ENCODE measurements at places on chromosomes 7 and 10. TPM values are rescaled to one million over a fixed set of nuclear protein-coding genes. Genes with fewer than 3 reads are reported as not detected.

DNA sequence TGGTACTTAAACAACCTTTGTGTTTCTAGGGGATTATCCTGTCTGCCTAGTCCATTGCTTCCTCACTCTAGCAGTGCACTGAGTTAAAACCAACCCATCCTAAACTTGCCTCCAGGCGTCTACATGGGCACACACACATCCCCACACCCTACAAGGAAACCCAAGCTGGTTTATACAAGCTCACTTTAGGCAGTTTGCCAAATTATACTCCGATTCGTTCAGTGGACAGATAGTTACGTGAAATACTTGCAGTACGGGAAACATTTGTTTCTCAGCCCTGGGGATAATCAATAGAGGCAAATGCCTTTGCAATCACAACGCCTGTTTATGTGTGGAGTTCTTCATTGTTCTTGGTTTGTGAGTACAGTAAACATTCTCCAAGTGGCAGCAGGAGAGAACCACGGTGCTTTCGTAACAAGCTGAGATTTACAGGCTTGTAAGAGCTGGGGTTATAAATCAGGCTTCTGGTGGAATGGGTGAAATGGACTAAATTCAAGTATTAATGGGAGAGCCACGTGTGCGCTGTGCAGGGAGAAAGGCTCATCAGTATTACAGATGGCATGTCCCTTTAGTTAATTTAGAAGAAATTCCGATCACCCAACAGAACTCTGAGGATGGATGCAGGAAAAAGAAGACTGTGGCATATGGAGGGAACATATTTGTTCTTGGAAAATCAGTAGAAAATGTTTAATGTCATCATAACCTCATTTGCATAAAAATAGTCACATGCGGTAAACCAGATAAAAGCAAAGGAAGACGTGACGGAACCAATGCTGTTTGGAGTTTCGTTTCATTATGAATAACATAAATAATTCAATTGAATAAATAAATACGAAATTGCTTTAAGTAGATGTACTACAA is 217.1 kb downstream of the GALNT17 start:
- DNase-seq, result no peak

The ACBD7 gene
- 1.8 TPM for total RNA-seq

DNA sequence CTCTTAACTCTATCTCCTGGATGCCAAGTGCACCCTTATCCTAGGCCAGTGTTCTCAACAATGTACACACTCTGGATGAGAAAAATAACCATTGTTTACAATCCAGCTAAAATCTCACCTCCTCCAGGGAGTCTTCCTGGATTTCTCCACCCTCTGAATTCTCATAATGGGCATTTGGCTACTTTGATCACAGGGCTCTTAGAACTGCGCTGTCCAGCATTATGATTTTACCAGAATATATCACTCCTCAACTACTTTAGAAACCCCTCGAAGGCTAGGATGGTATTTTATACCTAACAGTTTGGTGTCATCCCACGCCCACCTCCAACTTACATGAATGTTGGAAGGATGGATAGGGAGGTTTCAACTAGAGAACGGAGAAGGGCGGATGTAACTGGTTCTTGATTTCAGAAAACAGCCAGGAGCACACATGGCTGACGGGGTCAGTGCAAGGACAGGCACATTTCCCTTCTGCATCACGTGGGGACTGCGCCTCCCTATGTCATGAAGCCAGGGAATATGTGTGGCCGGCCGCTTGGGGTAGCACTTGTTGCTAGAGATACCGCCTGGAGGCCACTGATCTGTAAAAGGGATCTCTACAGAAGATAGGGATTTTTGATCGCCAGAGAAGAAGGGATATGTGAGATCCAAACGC is 1.2 kb upstream of the ATP6V0E2 start:
- DNase-seq, result peak; percentile 48

DNA sequence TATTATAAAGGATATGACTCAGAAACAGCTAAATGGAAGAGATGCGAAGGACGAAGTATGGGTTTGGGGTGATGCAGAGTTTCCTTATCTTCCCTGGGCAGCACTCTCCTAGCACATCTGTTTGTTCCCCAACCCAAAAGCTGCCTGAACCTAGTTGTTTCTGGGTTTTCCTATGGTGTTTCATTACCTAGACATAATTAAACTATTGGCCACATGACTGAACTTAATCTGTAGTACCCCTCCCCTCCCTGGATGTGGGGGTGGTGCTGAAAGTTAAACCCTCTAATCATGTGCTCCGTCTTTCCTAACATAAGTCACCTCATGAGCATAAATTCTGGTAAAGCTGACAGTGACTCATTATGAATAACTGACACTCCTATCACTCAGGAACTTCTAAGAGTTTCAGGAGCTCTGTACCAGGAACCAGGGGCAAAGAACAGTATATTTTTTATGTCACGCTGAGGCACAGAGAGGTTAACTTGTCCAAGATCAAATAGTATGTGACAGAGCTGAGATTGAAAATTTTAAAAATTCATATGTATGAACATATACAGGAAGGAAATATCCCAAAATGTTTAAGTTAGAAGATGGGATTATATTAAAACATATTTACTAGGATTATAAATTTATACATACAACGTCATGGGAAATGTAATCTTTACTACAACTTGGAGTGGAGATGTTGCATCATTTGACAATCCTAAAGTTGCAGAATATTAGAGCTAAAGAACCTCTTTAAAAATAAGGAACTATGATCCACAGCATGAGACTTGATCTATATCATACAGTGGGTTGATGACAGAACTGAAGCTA is 4.8 kb downstream of the STRIP2 start:
- no peak for DNase-seq

- DNase-seq, result no peak
Observed at GRCh38 chr10:113241599-113242360, 291.7 kb downstream of the TCF7L2 start.

The MYL7 gene
- total RNA-seq, result not detected

The CDC14C gene
- total RNA-seq, result not detected

- DNase-seq, result no peak
Observed at GRCh38 chr7:48636391-48637015, 287.8 kb upstream of the CDC14C start.

GRCh38 chr7:88615336-88615735 is 144.2 kb upstream of the ZNF804B start:
- no peak for DNase-seq

GRCh38 chr10:63240807-63241206 is 107.7 kb downstream of the NRBF2 start:
- no peak for DNase-seq

GRCh38 chr10:19169041-19169440 is 120.4 kb downstream of the MALRD1 start:
- DNase-seq, result no peak

The TEX36 gene
- not detected for total RNA-seq

- DNase-seq, result no peak
Observed at GRCh38 chr10:48671914-48672595, 12.6 kb upstream of the WDFY4 start.

GRCh38 chr7:73824986-73825385 is 5.8 kb upstream of the CLDN4 start:
- no peak for DNase-seq

DNA sequence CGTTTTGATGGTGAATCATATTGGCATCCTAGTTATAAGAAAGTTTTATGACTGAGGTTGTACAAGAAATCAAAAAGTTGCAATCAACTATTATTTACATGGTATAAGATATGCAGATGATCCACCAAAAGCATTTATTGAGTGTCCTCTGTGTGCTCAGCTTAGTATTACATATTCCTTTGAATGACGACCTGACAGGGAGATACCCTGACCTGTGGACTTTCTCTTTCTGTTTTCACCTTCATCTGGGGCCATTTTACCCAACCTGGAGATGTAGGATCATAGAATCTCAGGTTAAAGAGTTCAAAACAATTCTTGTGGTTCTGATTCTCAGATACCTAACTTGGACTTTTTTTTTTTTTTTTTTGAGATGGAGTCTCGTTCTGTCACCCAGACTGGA is 269.1 kb upstream of the SORCS1 start:
- no peak for DNase-seq

The GPR26 gene
- total RNA-seq, result not detected

The TSPAN33 gene
- total RNA-seq, result 4.0 TPM

- no peak for DNase-seq
Observed at GRCh38 chr7:132182992-132183391, 393.3 kb downstream of the PLXNA4 start.

The WDR86 gene
- total RNA-seq, result 4.6 TPM

GRCh38 chr7:70072220-70072619 is 473.9 kb downstream of the AUTS2 start:
- DNase-seq, result no peak

DNA sequence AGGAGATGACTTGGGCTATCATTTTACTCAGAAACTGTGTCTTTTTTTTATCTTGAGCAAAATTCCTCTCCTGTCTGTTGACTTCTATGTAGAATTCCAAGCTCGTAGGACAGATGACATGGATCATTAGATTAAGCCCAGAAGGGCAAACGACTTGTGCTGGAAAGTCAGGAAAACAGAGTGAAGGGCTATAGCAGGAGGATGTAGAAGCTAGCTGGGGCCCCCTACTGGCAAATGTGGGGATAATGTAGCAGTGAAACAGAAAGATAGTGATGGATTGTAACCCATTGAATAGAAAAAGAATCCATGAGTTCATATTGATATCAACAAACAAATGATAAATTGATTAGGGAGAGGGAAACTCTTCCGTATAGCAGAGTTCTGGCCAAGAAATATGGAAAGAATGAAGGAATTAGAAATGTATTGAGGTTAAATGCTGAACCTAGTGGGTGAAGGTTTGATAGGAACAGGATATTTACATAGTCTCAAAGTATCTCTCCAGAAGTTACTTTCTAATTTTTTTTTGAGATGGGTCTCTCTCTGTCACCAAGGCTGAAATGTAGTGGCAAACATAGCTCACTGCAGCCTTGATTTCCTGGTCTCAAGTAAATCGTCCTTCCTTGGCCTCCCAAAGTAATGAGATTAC is 103.6 kb downstream of the LYZL1 start:
- DNase-seq, result no peak

DNA sequence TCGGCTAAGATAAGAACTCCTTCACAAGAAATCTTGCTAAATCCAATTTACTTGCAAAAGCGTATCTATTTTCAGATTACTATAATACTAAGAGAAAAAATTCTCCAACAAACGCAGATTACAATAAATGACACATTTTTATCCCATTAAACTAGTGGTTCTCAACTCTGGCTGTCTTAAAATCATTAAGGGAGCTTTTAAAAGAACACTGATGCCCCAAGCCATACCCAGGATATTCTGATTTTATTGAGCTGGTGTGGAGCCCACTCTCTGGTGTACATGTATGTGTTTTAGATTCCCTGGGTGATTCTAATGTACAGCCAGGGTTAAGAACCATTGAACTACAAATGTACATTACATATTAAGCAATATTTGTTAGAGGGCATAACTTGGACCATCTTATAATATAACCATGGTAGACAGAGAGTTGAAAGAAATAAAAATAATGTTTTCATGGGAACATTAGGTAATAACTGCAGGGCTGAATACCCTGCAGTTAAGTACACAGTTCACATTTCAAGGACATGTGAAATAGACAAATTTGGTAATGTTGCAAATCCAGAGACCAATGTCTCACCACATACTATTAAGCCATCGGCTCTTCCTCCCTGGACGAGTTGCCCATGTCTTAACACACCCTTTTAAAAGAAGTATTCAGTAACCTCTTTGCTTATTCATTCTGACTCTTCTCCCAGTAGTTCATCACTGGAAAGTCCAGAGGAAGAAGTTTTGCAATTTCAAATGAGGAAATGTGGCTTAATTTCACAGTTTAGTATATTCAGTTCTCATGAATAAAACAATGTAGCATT is 6.2 kb downstream of the GSAP start:
- DNase-seq, result no peak

DNA sequence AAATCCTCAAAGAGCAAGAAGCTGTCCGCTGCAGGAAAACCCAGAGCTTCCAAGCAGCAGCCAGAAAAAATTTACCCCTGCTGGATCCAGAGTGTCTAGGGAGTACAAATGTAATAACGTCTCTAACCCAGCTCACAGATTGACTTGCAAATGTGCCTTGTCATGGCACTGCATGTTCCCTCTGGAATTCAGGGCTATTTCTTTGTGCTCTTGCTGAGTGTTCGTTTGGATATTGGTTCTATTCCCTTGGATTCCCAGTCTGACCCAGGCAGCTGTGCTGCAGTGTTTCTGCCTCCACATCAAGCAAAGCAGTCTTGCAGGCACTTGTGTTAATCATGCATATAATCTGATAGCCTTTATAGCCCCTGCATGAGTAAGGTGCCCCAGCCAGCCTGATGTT is 209.9 kb upstream of the GHITM start:
- no peak for DNase-seq

DNA sequence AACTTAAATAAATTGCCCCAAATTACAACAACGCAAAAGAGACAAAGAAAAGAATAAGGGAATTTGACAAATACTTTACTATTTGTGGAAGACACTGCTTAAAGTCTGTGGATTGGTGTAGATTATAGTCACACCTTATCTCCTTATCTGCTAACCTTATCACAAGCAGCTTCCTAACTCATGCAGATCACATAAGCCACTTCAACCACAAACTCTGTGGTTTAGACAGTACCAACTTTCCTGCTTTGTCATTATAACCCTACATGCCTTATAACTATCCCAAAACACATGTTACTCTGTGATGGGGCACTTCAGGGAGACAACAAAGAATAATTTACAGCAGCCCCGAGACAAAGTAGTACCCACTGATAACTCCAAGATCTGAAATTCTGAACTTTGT is 41.5 kb upstream of the PPP3CB start:
- DNase-seq, result no peak

- no peak for DNase-seq
Observed at GRCh38 chr7:101650579-101651081, 21.5 kb upstream of the MYL10 start.

The TMEM196 gene
- total RNA-seq, result not detected

The TRIM8 gene
- total RNA-seq, result 81.9 TPM

DNA sequence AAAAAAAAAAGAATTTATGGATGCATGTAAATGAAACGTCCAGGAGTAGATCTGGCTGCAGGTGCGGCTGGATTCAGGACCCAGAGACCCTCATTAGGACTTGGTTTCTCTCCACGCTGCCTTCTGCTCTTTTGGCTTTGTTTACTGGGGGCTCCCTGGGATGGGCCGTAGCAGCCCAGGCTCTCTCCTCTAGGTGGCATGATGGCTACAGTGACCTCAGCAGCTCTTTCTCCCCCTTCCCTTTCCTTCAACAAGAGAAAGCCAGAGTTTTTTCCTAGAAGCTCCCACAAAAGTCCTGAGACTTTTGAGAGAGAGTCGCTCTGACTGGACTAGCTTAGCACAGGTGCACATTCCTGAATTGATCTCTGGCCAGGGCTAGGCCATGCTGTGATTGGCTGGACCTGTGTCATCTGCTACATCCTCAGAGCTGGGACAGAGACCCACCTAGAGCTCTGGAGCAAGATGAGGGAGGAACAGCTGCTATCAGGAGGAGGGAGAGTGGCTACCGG is 67.8 kb upstream of the PDCD4 start:
- peak; percentile 31 for DNase-seq

The FGFR2 gene
- total RNA-seq, result not detected

The ATG9B gene
- total RNA-seq, result 4.6 TPM

GRCh38 chr10:35937546-35937945 is 295.4 kb upstream of the FZD8 start:
- DNase-seq, result no peak

- DNase-seq, result no peak
Observed at GRCh38 chr10:35092851-35093250, 2.7 kb upstream of the CUL2 start.

- DNase-seq, result no peak
Observed at GRCh38 chr7:135644154-135644553, 18.2 kb upstream of the STMP1 start.

The LRRC4 gene
- 2.4 TPM for total RNA-seq

- no peak for DNase-seq
Observed at GRCh38 chr7:156206174-156206573, 393.9 kb upstream of the SHH start.
